Stimulated activated CD8-positive, alpha-beta memory T cell treated with anti-CD3 and anti-CD28 coated beads, Interleukin-2, amount 100 ng/mL, for 1 hour (primary cell): ENCODE measurements at places on chromosomes 12 and 14.

- DNase-seq = no peak
These were observed 272.1 kb downstream of the LRIG3 start for GRCh38 chr12:58648176-58648575.

GRCh38 chr12:127381043-127381668, 885.8 kb upstream of the TMEM132C start:
- DNase-seq = no peak

DNA sequence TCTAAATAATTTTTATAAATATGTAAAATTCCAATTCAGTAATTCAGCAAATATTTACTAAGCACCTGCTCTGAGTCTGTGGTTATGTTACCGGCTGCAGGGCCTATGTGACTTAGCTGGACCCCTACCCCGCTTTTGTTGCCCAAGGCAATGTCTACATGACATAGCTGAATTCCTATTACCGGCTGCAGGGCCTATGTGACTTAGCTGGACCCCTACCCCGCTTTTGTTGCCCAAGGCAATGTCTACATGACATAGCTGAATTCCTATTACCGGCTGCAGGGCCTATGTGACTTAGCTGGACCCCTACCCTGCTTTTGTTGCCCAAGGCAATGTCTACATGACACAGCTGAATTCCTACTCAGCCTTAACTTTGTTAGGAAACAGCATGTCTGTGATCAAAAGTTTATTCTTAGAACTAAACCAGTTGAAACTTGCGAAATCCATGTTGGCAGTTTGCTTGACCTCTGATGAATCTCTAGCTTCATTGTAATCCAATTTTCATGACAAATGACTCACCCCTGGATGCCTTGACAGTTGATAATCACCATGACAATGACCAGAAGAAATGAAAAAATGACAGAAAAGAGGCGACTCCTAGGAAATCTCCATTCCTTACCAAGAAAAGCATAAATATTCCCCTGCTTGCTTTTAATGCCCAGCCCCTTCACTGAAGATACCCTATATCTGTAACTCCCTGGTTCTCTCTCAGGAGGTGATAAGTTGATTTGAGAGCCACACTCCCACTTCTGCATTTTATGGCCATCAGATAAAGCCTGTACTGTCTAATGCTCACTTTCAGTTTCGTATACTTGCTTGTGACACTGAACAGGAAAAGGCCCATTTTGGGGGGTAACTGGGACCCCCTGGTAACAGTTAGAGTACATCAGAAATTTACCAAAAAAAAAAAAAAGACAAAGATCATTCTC, 148.4 kb upstream of the SYT10 start:
- DNase-seq = no peak

GRCh38 chr12:88472775-88473174, 107.5 kb downstream of the KITLG start:
- no peak for DNase-seq

- DNase-seq = no peak
These were observed 9.8 kb downstream of the BCL11B start for GRCh38 chr14:99261912-99262787.

DNA sequence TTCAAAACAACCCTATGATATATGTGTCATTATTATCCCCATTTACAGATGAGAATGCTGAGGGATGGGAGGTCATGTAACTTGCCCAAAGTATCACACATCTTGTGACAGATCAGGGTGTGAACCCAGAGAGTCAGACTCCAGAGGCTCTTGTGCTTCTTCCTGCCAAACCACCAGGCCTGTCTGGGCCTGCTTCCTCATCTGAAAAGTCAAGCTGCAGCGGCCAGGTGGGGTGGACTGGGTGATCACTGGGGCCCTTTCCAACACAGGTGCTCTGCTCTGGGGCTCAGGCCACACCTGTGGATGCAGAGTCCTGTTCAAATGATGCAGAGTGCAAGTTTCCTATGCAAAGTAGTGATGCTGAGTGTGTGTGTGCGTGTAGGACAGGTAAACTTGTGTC, 26.7 kb downstream of the TSPAN11 start:
- DNase-seq = no peak

DNA sequence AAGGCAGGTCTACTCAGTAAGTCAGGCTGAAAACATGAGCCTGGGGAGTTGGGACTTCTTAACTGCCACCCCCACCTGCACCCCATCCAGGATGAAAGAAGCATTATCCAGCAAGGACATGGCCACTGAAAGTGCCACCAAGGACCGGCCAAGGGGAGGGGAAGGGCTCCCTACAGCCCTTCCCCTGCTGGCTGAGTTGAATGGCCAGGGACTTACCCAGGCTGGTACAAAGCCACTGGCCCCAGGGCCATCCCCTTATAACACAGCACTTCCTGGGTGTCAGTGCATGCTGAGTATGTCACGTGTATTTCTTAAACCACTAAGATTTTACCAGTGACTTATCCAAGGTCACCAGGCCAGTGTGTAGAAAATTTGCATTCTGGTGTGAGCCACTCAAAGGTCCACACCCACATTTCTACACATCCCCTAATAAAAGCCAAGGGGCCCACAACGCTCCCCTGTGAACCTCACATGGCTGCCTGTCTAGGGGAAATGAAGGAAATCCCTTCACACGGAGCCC, 29.3 kb upstream of the ZFP36L1 start:
- DNase-seq = no peak

DNA sequence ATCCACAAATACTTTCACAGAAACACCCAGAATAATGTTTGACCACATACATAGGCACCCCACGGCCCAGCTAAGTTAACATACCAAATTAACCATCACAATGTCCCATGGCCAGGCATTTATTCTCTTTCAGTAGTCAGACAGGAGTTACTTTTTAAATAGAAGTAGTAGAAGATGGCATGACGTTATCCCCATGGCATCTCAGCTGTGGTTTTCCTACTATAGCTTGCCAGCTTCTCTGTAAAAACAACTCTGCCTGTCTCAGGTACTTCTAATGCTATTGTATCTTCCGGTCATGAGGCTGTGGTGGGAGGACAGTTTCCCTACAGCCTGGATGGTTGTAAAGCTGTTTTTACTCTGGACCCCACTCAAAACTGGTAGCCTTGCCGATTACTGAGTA, 19.3 kb downstream of the CTSG start:
- no peak for DNase-seq
